Hematopoietic multipotent progenitor cell treated with erythropoietin and hydrocortisone succinate and interleukin-3 and kit ligand, for 17 days (in vitro differentiated cells): ENCODE measurements at places on chromosomes 3 and 15.

DNA sequence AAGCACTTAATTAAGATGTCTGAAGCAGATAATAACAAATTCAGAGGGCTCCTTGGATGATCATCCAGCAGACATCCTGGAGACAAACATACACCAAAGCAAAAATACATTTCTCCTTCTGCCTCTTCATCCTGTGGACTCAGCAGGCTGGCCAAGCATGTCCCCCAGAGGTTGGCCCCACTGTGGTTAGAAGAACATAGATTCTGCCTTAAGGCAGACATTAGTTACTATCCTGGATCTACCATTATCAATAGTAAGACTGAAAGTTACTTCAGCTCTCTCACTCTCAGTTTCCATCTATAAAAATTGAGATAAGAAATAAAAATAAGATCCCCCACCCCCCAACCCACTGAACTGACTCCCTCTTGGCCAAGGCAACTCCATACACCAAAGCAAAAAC, 28.6 kb upstream of the TGFBR2 start:
- no peak for DNase-seq

DNA sequence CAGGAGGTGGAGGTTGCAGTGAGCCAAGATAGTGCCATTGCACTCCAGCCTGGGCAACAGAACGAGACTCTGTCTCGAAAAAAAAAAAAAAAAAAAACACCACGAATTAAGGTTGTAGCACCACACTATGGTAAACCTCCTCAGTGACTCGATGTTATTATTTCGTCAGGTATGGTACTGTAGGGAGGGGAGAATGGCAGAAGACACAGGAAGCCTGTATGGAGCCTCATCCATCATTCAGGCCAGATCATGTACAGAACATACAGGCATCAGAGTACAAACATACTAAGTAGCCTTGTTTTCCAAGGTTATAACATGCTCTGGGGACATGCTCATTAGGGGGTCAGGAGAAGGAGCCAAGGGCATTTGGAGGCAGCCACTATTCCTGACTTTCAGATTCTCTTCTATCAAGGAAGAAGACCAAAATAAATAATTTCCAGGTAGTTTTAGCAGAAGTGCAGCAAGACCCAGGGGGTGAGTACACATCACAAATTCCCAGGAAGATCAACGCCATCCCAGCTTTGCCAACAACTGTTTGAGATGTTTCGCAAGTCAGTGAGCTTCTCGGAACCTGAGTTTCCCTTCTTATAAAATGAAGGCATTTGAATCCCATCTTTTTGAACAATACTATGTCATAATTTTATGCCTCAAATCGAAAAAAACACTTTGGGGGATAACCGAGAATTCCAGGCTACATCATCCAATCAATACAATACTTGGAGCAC, 79.8 kb downstream of the FOXP1 start:
- DNase-seq, result peak; percentile 69

GRCh38 chr3:136142592-136142991, 53.5 kb downstream of the MSL2 start:
- DNase-seq, result no peak

DNA sequence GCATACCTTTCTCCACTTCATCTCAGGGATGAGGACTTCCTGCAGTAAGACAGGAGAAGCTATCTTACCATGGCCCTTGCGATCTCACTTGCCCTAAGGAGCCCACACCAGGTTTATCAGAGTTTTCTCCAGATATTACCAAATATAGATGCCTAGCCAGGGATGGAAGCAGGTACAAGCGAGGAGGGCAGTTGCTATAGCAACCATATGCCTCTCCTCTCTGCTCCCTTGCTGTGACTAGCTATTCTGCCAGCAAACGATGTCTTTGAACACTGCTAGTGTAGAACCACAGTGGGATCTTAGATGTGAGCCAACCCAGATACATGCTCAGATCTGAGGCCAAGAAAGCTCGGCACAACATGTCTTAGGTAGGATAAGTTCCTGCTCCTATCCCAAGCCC, 33.9 kb downstream of the GRAMD2A start:
- no peak for DNase-seq

DNA sequence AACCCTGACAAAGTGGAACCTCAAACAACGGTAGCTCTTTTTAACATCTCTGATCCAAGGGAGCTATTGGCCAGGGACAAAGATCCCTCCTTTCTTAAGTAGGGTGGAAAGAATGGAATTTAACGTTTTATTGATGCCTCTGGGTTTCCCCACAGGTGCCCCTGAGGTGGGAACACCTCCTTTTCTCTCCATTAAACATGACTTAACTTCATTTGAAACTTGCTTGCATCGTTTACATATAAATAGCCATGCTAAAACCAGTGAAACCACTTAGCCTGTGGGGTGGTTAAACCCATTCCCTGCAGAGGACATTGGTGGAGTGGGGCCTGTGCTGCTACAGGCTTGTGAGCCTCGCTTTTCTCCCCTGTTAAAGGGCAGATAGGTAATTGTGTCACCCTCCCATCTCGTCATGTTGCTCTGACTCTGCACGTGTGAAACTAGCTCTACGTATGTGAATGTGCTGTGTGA, 9.7 kb downstream of the CGNL1 start:
- no peak for DNase-seq

DNA sequence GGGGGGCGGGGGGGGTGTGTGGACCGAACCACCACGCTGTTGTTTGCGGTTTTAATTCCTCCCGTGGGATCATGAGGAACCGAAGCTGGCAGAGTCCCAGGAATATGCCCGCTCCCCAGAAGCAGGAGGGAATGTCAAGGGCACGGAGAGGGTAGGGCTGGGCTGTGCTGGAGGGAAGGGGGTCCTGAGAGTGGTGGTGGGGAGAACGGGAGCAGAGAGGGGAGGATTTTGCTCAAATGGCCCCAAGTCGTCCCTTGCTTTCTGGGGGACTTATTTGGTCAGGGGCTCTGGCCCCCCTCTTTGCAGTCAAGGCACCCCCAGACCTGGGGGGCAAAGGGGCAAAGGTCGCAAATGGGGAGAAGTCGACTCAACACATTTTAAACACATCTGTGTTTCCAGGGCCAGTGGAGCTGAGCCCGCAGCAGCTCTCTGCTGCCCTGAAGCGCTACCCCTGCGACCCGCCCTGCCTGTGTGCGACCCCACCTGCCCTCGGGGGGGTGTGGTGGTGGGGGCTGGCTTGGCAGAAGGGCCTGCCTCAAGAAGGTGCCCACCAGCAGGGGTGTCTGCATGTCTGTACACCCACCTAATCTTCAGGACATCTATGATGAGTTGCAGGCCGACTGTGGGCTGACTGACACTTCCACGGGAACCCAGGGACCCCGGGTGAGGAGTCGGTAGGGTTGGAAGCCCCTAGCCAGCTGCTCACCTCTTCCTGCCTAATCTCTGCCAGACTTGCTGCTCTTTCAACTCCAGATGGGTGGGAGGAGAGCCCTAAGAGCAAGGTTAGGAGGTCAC, 602 bp upstream of the ATP2B2 start:
- DNase-seq, result no peak

GRCh38 chr3:100123112-100123511, 8.8 kb upstream of the FILIP1L start:
- no peak for DNase-seq

DNA sequence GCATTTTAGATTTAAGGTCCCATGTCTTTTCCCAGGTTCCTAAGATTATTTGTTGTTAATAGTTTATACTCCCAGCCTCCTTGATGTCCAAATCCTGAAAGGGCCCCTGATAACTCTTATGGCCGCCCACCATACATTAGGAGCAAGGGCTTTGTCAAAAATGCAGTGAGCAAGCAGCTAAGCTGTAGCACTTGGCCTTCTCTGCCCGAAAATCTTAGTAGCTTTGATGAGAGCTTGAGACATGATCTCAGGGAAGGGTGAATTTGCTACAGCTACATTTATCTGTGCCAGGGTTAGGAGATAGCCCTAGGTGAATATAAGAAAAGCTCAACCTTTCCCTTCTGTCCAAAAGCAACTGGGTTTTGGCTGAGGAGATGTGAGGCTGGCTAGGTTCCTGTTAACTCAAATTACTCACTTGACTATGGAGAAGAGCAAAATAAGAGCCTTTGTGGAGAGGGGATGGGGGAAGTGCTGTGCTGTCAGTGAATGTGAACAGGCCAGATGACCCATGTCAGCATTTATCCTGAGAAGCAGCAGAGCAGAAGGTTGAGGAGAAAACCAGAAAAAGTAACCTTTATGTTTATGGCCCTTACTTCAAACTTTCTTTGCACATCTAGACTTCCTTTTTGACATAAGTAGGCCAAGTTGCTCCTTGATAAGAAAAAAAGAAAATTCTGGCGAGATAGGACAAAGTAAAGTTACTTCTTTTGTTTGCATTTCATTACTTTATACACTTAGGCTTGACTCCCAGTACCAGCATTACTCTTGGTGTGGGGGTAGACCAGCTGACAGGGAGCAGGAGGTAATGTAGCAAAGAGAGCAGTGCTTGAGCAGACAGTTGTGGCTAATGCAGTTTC, 21.1 kb downstream of the MAPK6 start:
- DNase-seq, result no peak

DNA sequence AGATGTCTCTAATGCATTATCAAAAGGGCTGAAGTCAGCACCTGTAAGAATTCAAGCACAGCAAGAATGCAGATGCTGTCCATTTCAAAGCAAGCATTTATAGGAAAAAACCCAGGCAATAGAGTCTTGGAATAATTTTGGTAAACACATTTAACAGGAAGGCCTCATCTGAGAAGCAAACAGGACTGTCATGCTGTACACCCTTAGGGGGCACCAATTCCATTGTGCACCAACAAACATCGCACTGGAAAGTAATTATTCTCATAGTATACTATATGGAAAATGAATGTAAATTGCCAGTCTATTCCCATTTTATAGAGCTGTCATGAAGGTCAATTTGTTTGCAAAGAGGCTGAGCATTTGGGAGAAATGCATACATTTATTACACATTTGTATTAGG, 247.3 kb upstream of the SUCLG2 start:
- DNase-seq, result no peak

DNA sequence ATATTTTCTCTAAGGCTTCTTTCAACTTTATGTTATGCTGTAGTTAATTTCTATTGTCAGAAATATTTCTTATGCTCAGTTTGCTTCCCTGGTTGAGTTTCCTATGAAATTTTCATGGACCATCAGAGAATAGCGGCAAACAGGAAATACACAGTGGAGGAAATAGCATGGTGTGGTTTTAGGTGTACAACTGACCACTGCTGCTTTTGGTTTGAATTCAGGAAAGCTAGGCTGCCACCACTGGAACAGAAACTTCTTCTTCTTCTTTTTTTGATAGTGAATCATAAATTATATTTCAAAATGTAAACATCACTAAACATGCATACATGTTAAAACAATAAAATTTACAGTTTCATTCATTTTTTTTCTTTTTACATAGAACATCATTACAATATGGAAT, 316.6 kb upstream of the TGFBR2 start:
- no peak for DNase-seq

DNA sequence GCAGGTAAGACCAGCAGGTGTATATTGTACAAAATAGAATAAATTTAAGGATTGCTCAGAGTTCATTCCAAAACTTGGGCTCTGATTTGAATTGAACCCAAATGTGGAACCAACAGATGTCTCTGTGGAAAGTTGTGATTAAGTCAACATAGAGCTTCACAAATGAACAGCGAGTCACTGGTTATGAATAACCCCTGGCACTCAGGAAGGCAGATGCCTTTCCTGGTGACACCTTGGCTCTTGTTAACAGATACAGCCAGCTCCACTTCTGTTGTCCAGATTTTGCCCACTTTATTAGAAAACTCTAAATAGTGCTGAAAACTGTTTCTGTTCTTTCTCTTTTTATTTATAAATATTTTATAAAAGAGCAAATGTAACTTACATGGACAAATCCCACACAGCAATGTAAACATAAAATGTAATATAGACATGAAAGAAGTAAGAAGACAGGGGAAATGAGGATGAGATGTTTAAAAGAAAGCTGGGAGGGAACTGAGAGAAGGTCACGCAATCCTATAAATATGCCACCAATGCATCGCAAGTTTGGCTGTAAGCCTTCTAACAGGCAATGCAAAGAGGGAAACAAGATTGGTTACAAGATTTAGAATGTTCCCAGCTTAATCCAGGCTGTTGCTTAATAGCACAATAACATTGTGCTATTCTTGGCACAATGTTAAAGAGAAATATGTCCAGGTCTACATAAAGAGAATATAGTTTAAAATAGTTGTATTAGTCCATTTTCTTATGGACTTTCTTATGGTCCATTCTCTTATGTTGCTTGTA, 495.5 kb downstream of the TAFA4 start:
- no peak for DNase-seq

DNA sequence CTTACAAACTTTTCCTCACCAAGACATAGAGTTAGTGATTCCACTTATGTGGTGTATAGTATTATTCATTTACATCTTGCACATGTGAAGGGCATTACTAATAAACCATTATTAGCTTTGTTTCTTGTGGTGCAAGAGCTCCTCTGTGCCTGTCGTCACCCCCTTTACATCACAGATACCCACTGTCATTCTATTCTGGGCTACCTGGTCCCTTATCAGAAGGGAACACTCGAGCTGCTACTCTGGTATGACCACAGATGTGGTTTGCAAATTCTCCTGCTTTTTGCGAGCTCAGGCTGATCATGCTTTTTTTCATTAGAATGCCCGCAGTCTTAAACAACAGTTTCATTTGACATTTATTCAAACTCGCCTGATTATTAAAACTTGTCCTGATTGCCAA, 13.9 kb upstream of the SENP2 start:
- DNase-seq, result no peak

DNA sequence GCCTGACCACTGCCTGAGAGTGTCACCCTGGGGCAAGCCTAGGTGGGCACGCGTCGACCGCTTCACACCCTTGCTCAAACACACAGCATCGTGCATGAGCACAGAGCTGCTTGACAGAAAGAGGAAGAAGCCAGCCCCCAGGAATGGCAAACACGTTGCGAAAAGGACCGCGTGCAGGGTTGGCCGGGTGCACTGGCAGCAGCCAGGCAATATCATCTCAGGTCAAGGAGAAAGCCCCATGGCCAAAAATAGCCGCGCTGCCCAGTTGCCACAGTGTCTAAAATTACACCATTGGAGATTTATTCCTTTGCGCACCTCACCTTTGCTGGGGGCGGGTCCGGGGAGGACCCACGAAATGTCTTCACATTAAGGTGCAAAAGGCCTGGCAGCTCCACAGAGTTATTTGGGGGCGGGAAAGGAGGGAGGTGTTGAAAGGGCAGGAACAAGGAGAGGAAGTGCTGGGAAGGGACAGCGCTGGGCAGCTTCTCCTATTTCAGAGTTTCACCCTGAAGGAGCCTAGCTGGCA, 44.7 kb upstream of the NR2F2 start:
- DNase-seq, result no peak

GRCh38 chr15:37125143-37125542, 24.8 kb upstream of the MEIS2 start:
- no peak for DNase-seq

DNA sequence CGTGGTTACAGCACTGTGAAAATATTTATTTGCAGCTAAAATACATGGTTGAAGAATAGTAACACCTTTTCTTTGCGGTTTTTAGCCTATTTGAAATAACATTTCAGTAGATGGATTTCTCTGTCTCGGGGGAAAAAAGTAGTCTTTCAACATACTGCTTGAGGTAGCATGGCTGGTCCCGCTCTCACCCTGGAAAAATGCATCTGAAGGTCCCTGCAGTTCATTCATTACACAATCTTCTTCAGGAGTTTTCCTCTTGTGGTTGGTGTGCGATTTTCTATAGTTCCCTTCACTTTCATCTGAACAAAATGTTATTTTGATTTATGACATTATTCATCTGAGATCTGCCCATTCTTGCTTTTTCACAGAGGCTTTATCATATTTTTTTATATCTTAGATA, 75.9 kb downstream of the STRIT1 start:
- no peak for DNase-seq

- DNase-seq, result no peak
Measured at GRCh38 chr3:8456412-8456811, 45.2 kb upstream of the LMCD1 start.
